ENCODE measurements at places on chromosomes 7 and 10. TPM values are rescaled to one million over a fixed set of nuclear protein-coding genes. Genes with fewer than 3 reads are reported as not detected.

SYT15 gene
- 5.4 TPM for total RNA-seq

ARHGAP21 gene
- total RNA-seq, result 43.0 TPM

ZNF786 gene
- 8.3 TPM for total RNA-seq

WAPL gene
- 26.5 TPM for total RNA-seq

NPY4R2 gene
- total RNA-seq, result 0.49 TPM

HOXA10 gene
- total RNA-seq, result 19.2 TPM

DPCD gene
- total RNA-seq, result 13.8 TPM

MRPS33 gene
- 5.9 TPM for total RNA-seq

IL15RA gene
- 41.0 TPM for total RNA-seq

CALHM2 gene
- total RNA-seq, result 94.3 TPM

ABHD11 gene
- total RNA-seq, result 23.8 TPM

HMX3 gene
- total RNA-seq, result not detected

CUZD1 gene
- not detected for total RNA-seq

LHPP gene
- total RNA-seq, result 20.1 TPM

DDC gene
- total RNA-seq, result 1.7 TPM

MKX gene
- 2.2 TPM for total RNA-seq

All from vagina (tissue), 2 donors.